ENCODE measurements at places on chromosomes 4 and X.
A peak's percentile ranks its signal among the peaks of the same experiment; 100 is the strongest.

GRCh38 chr4:40586034-40586433, 43.6 kb downstream of the RBM47 start:
- no peak for DNase-seq

- DNase-seq: no peak
Measured at GRCh38 chr4:148052448-148052847, 320.6 kb downstream of the ARHGAP10 start.

- peak; percentile 86 for DNase-seq
Measured at GRCh38 chr4:163109967-163110366, 56.7 kb downstream of the NAF1 start.

GRCh38 chrX:314049-314448, 4.5 kb downstream of the GTPBP6 start:
- DNase-seq: no peak

DNA sequence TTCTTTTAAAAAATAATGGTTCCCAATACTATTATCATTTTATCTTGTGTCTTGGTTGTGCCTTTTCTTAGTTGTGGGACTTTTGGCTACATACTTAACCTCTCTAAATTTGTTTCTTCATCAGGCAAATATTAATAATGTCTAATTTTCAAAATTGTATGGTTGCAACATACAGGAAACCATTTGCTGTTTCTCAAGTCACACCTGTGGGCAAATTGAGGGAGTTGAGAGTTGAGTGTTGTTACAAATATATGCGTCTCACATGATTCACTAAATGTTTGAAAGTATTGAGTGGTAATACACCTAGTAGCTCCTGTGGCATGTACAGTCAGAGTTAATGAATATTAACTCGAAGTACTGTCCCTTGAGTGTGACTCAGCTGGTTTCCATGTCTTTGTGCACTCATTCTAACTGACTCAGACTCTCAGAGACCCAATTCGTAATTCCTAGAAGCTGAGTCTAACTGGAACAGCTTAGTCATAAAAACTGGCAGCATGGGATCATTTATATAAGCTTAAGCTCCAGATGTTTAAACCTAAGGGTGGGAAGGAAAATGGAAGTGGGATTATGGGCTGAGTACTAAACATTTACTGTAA, 802.4 kb downstream of the TRIML1 start:
- DNase-seq: no peak

DNA sequence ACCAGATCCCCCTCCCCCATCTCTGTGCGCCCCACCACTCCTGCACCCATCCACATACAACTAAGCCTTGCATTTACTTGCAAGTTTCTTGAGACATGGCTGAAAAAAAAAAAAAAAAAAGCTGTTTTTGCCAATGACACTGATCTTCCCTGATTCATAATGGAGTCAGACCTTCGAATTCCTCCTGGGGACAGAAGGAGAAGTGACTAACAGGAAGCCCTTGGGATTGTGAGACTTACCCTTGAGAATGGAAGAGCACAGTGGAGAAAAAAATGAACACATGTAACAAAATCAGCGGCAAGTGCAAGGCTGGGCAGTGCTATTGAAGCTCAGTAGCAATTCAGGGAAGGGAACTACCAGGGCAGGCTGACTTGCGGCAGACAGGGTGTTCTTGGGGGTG, 288.4 kb downstream of the BCOR start:
- DNase-seq: no peak

- DNase-seq: no peak
Measured at GRCh38 chr4:129358571-129358970, 262.6 kb downstream of the C4orf33 start.

- DNase-seq: no peak
Measured at GRCh38 chr4:14862891-14863290, 139.4 kb upstream of the CPEB2 start.

- DNase-seq: no peak
Measured at GRCh38 chr4:47499700-47500099, 14.6 kb downstream of the ATP10D start.

GRCh38 chr4:67658302-67658701, 42.7 kb downstream of the UBA6 start:
- no peak for DNase-seq

- no peak for DNase-seq
Measured at GRCh38 chr4:15725608-15726007, 22.7 kb downstream of the BST1 start.

DNA sequence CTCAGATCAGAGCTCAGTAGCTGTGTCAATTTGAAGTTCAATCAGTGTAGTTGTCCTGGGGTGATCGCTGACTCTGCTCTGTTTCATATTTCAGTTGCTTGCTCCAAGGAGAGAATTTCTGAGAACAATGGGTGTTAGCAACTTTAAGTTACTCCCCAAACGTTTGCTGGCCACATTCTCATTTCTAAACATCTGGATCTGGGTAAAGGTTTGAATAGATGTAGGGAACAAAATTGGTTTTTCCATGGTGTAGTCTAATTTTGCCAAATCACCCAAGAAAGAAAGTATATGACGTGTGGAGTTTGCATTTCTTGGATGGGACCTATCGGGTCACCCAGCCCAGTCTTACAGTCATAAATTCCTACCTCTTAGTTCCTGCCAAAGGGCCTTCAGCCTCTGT, 103.7 kb downstream of the AKAP4 start:
- DNase-seq: no peak

DNA sequence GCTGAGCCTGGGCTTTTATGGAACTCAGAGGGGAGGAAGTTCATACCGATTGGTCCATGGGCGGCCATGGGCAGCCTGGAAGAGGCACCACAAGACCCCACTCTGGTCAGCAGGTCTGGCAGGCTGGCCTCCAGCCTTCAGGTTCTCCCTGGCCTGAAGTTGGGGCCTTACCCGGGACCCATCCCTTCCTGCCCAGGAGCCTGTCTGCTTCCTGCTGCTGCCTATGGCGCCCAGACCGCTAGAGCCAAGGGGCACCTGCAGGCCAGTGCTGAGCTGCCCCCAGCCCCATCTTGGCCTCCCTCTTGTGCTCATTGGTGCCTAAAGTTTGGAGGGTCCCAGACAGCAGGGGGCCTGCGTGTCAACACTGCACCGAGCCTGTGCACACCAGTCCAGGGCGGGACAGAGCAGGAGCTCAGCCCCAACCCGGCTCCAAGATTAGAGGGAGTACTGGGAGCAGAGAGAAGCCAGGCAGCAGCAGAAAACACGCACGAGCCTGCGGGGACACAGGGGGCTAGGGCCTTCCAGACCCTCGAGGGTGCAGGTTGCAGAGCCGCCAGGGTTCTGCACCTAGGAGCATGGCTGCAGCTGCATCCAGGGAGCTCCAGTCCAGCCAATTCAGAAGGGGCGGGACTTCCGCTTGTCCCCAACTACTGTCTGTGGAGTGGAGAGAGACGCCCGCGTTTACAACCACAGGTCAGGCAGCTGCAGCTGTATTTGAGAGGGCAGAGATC, 30.7 kb upstream of the ZNF280C start:
- DNase-seq: no peak

GRCh38 chr4:4460759-4461158, 73.9 kb downstream of the NSG1 start:
- DNase-seq: no peak

- peak; percentile 61 for DNase-seq
Measured at GRCh38 chrX:141814213-141814857, 23.8 kb upstream of the MAGEC3 start.

GRCh38 chrX:37746218-37746941, 33.5 kb upstream of the CYBB start:
- no peak for DNase-seq

GRCh38 chrX:10233173-10233572, 76.4 kb downstream of the CLCN4 start:
- no peak for DNase-seq

GRCh38 chrX:149372866-149373265, 132.2 kb downstream of the IDS start:
- DNase-seq: no peak

DNA sequence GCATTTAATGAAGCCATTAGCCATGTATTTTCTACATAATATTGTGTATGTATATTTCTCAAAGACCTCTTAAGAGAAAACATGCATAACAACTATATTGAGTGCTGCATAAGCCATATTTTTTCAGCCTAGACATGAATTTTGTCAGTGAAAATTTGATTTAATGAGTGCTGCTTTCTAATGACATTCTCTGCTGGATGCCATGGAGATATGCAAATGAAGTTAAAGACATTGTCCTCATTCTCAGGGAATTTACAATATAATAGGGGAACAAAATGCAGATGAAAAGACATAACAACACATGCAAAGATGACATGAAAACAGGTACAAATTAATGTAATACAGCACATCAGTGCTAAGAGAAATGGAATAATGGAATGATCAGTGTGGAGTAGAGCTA, 118.7 kb downstream of the ATOH1 start:
- DNase-seq: no peak

- no peak for DNase-seq
Measured at GRCh38 chr4:1182313-1182712, 9.9 kb upstream of the SPON2 start.

- no peak for DNase-seq
Measured at GRCh38 chr4:114417214-114417613, 181.4 kb upstream of the UGT8 start.

DNA sequence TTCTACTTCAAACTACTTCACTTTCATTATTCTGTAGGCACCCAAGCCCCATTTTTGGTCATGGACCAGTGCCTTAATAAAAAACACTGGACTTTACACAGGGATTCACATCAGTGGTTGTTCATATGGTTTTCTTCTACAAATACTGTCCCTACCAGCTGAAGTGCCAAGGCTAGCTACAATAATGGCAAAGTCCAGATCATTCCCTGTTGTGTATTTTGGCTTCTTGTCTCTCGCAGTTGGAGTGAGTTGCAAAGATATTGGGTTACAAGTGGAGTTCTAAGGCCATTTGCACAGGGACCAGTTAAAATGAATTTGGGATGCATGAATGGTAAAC, 16.7 kb upstream of the ANKRD17 start:
- DNase-seq: peak; percentile 86

- no peak for DNase-seq
Measured at GRCh38 chr4:156248917-156249316, 295.3 kb upstream of the CTSO start.

DNA sequence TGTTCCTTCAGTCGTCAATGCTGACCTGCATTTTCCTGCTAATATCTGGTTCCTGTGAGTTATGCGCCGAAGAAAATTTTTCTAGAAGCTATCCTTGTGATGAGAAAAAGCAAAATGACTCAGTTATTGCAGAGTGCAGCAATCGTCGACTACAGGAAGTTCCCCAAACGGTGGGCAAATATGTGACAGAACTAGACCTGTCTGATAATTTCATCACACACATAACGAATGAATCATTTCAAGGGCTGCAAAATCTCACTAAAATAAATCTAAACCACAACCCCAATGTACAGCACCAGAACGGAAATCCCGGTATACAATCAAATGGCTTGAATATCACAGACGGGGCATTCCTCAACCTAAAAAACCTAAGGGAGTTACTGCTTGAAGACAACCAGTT, 12.6 kb downstream of the TLR8 start:
- DNase-seq: no peak

DNA sequence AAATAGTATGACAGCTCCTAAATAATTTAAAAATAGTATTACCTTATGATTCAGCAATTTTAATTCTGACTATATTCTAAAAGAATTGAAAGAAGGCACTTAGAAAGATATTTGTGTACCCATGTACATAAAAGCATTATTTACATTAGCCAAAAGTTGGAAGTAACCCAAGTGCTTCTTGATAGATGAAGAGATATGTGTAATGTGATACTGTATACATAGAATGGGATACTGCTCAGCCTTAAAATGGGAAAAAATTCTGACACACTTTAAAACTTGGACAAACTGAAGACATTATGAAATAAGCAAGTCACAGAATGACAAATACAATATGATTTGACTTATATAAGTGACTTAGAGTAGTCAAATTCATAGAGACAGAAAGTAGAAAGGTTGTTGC, 112.2 kb downstream of the IDS start:
- DNase-seq: peak; percentile 85

- DNase-seq: no peak
Measured at GRCh38 chr4:36256398-36256891, 12.1 kb upstream of the ARAP2 start.

DNA sequence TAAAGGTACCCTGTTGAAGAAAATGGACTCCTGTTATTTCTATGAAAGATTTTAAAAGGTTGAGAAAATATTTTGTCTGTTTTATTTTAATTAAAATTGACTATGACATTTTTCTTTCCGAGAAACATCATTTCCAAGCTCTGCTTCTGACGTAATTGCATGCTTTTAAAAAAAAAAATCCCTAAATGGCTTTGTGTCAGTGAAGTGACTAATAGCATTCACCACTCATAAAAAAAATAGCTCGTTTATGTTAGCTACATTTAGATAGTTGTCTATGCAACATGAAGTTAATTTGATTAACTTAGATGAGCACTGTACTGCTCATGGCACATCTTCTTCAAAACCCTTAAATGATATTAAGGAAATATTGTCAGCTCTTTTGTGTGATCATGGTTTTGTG, 105.1 kb upstream of the KLHL13 start:
- no peak for DNase-seq

GRCh38 chr4:57077550-57078343, 32.4 kb downstream of the IGFBP7 start:
- DNase-seq: no peak

DNA sequence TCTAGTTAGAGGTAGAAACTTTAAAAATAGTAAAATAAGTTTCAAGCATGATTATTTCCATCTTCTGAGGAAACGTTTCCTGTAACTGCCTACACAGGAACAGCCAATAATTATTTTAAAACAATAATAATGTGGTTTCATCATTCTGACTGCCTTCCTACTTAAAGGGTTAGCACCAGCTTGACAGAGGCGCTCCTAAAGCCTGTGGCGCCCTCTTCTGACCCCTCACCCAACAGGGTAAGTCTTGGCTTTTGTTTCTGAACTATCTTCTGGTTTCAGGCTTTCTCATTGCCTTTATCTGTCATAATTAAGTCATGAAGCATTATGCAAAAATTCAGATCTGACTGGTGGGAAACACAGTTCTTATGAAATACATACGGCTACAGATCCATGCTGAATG, 96.7 kb downstream of the ITM2A start:
- DNase-seq: no peak

DNA sequence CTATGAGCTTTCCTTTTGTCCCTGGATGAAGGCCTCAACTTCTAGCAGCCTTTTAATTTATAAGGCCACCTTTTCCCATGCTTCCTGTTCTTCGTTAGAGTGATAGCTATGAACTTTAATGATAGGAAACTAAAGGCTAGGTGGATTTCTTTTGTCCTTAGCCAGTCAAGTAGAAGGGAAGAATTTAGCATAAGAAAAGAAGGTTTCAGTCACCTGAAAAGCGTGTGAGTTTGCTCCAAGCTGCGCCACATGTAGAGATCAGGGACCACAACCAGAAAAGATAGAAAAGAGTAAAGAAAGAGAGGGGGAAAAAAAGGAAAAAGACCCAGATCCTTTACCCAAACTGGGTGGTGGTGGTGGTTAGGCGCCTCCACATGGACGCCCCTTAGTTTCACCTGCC, 28.6 kb downstream of the LUZP4 start:
- DNase-seq: no peak

Measured in LNCaP clone FGC (cell line).